ENCODE measurements at places on chromosomes 12 and 14.

DNA sequence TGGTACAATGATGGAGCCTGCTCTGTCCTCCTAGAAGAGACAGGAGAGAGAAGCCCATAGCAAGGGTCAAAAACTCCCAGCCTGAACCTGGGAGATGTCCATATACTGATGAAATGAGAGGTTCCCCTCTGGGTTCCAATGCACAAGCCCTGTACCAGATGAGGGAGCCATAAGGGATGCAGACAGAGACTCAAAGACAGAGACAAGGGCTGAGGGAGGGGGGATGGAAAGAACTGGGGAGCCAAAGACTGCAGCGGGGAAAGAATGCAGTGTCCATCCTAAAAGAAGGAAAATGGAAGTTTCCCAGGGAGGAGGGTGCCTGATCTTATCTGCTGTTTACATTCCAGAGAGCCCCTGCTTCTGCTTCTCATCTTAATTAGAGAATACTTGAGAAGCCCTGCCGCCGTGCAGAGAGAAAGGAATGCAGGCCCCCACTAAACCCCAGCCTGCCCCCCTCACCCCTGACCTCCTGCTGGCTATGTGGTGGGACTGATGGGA is 27.7 kb downstream of the KRT18 start:
- DNase-seq = no peak

GRCh38 chr14:104929268-104930230 is 4.9 kb downstream of the PLD4 start:
- DNase-seq = no peak

- DNase-seq = no peak
Measured at GRCh38 chr12:119589097-119589496, 4.5 kb upstream of the TMEM233 start.

DNA sequence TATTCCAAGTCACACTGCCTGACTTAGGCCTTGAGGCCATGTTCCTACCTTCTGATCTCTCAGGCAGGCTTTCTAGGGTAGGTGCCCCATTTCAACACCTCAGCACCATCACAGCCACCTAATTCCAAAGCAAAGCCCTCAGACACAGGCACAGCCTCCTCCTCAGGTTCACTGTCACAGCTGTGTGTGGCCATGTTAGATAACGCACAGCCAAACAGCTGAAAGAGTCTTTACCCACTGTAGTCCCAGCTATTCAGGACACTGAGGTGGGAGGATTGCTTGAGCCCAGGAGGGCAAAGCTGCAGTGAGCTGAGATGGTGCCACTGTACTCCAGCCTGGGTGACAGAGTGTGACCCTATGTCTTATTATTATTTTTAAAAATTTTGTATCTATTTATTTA is 7.3 kb upstream of the TMEM229B start:
- no peak for DNase-seq

- no peak for DNase-seq
Measured at GRCh38 chr12:124369827-124370378, 75.0 kb downstream of the RFLNA start.

DNA sequence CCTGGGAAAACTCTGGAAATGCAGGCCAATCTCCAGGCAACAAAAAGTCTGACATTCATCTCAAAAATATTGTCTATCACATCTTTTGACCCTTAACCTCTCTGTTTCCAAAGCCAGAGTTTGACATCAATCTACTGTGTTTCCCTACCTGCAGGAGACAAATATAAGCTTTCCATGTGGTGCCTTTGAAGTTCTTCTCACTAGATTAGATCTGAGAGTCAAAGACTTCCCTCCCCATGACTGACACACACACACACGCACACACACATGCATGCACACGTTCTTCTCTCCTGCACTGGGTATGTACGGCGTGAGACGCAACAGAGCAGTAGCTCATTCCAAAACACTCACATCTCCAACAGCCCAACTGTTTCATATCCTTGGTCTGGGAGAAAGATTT is 8.1 kb upstream of the ITPR2 start:
- DNase-seq = no peak

GRCh38 chr12:47216150-47216677 is 136.5 kb upstream of the AMIGO2 start:
- no peak for DNase-seq

- no peak for DNase-seq
Measured at GRCh38 chr12:115456946-115457689, 773.1 kb upstream of the TBX3 start.

DNA sequence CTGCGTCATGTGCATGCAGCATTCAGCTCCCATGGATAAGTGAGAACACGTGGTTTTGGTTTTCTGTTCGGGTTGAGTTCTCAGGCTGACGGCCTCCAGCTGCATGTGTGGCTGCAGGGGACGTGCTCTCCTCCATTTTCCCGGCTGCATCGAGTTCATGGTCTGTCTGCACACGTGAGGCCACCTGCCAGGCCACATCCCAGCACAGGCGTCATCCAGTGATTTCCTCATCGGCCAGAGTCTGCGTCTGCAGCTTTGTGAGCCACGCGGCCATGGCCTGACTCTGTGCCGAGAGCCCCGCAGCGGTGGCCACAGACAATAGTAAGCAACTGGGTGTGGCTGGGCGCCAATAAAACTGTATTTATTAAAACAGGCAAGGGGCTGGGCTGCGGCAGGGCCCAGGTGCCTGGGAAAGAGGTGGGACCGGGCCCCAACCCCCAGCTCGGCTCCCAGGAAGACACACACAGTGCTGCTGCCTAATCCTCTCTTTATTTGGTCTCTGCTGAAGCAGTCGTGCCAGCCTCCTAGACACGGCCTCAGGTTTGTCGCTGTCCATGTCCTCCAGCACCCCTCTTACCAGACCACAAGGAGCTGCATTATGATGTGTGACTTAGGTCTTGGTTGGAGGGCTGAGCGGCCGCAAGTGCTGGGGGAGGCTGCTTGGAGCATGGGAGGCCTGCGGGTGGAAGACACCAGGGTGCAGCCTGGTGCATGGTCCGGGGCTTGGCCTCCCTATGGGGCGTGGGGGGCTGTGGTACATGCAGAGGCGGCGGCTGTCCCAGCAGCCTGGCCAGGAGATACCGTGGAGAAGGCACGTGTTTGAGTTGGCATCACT is 52.0 kb downstream of the NOC4L start:
- DNase-seq = no peak

DNA sequence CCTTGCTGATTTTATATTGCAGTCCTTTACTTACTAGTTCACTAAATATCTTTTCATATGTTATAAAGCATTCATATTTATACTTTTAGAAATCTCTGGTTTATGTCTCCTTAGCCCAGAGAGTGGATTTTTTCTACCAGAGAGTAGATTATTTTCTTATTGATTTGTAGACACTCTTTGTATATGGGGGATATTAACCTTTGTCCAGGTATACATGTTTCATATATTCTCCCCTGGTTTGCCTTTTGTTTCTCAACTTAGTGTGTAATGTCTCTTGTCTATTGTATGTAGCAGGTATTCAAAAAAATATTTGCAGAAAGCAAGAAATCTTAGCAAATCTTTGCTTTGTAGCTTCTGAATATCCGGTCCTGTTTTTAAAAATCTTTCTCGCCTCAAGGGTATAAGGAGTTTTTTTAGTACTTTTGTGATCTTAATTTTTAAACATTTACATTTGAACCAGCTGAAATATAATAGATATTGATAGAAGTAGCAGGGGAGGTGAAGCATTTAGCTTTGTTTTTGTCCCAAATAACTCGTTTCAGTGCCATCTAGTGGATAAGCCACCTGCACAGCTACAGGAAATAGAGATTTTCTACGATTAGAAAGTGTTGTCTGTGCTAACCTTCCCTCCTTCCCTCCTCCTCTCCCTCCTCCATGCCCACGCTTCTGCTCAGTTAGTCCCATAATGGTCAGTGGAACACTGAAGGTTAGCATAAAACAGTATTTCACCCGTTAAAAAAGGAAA is 97.0 kb downstream of the PHETA1 start:
- DNase-seq = no peak

DNA sequence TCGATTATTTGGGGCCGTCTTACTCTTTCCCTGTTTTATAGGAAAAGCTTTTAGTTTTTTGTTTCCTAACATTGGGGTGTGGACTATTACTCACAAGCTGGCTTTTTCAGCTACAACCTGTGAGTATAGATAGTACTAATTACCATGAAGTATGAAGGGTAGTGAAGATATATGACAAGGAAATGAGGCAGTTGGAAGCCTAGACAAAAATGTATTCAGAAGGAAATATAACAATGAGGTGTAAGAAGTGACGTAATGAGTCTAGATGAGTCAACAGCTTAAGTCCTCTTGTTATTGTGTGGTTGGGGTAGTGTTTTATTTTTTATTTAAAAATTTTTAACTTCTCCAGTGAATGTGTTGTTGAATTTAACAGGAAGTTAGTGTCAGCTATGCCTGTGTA is 804.5 kb downstream of the NRXN3 start:
- DNase-seq = no peak

- DNase-seq = no peak
Measured at GRCh38 chr12:13094367-13094766, 9.1 kb downstream of the GSG1 start.

DNA sequence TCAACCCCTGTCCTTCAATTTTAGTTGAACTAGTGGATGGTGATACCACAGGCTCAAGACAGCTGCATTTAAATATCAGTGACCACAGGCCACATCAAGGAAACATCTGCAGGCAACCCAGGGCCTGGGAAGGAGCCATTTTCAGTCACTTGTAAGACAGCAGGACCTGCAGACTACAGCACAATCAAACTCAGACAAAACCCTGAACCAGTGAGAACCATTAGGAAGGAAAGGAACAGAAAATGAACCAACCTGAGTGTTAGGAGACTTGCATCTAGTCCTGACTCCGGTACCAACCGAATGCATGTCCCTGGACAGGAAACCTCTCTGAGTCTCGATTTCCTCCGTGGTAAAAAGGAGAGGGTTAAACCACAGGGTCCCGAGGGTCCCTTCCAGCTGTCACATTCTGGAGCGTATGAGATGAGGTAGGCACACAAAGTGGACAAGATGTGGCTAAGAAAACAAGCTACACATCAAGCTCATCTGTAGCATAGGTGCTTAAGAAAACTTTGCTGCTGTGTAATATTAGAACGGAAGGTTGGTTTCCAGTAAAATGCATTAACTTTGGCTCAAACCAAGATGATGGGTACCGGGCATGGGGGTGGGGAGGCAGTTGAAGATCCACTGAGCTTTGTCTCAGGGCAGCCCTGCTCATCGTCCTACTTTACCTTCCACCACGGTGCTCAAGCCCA is 1.6 kb upstream of the CDKN1B start:
- DNase-seq = no peak

DNA sequence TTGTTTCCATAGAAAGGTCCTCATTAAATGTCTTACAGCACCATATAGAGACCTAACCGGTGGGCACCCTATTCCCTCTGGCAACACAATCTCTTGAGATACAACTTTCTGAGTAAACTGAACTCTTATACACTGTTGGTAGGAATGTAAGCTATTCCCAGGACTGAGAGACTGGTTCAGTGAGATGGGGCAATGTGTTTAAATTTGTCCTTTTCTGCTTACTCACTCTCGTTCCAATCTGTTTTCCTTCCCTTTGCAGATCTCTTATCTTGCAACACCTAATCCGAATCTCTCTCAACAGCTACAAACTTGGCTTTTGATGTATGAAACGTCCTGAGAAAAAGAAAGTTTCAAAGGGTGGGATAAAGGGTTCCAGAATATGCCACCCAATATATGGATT is 26.1 kb upstream of the ETV6 start:
- DNase-seq = no peak

- DNase-seq = no peak
Measured at GRCh38 chr12:110109037-110109836, 14.9 kb upstream of the IFT81 start.

GRCh38 chr14:103103461-103104388 is 9.2 kb downstream of the EXOC3L4 start:
- no peak for DNase-seq

- no peak for DNase-seq
Measured at GRCh38 chr14:77302926-77303325, 17.8 kb downstream of the POMT2 start.
